ENCODE measurements at places on chromosomes 3 and 15.

- DNase-seq = no peak
These were observed 65.8 kb downstream of the MRPL46 start for GRCh38 chr15:88401251-88401995.

- DNase-seq = no peak
These were observed 17.1 kb downstream of the IQCB1 start for GRCh38 chr3:121817753-121818152.

- no peak for DNase-seq
These were observed 273.2 kb downstream of the MECOM start for GRCh38 chr3:169390271-169390670.

DNA sequence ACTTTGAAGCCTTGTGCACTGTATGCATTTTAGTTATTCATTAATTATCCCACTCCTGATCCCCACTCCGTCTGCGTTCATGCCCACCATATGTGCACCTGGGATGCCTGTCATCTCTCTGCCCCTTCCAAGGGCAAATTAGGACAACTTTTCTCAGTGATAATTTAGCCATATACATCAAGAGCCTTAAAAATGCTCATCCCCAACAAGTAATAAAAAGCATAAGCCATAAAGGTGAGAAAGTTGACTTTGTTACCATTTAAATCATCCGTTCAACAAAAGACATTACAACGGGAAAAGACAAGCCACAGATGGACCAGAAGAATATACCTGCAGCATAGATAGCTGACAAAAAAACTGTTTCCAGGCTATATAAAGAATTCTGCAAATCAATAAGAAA is 131.4 kb upstream of the LINGO1 start:
- DNase-seq = no peak

DNA sequence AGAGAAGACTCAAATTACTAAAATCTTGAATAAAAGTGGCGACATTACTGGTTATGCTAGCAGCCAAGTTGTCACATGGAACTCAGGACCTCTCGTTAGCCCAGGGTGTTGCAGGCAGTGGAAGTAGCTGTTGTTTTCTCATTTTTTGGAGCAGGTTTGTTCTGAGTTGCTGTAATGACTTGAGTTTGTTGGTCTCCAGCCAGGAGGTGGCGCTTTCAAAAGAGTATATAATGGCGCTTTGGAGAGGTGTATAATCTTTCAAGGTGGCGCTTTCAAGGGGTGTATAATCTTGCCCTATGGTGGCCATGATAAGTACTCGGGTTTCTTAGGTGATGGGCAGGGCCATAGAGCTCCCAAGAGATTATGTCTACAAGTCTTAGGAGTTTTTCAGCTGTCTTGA is 632.7 kb downstream of the NTRK3 start:
- DNase-seq = no peak
